ENCODE measurements at places on chromosomes 3 and 15.

DNA sequence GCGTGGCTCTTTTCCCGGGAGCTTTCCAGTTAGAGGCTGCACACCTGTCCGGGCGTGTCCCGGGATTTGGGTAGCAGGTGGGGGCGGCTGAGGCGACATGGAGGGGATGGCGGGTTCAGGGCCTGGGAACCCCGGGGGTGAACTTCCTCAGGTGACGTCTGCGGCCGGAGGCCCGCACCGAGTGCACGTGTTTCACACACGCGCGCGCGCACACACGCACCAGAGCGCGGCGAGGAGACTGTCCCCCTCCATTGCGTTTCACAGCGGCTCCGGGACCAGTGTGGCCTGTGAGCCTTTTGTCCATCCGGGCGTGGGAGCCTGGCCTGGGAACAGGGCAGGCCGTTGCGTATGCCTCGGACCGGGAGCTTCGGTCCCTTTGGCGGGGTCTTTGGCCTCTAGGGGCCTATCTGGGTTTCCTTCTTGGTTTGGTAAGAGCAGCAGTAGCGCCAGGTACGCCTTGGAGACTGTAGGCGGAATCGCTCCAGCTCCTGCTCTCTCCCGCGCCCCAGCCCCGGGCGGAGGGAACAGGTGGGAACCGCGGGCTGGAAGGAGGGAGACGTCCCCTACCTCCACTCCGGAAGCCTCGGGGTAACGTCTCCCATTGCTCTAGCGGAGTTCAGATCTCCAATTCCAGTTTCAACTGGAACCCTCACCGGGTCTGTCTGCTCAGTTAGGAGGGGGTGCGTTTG is 220.0 kb downstream of the MEIS2 start:
- no peak for DNase-seq

GRCh38 chr3:115348951-115349745 is 202.1 kb upstream of the ZBTB20 start:
- no peak for DNase-seq

GRCh38 chr3:27528791-27529190 is 44.6 kb upstream of the SLC4A7 start:
- DNase-seq, result no peak

DNA sequence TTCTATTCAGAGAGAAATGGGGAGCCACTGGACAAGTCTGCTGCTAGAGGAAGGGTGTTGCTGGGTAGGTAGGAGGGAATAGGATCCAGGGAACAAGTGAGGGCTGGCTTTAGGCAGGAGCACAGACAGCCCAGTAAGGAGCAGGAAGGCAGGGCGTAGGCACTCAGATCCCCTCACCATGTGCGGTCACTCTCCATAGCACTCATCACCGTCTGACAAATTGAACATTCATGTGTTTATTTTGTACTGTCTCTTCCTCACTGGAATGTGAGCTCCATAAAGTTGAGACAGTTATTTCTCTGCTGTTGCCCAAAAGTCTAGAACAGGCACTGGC is 24.2 kb upstream of the LRRC34 start:
- DNase-seq, result no peak

DNA sequence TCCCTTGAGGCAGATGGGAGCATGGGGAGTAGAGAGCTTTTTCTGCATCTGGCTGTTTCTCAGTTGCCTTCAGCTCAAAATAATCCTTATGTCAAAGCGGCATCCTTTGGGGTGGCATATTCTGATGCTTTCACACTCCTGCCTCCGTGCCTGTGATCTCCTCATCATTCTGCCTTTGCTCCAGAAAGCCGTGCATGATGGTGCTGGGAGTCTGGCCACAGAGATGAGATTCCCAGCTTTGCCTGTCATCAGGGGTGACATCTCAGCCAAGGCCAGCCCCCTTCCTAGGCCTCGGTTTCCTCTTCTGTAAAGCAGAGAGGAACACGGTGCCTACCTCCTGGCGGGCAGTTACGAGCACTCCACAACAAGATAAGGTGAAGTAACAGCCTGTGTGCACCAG is 96.3 kb upstream of the ALDH1A3 start:
- no peak for DNase-seq

DNA sequence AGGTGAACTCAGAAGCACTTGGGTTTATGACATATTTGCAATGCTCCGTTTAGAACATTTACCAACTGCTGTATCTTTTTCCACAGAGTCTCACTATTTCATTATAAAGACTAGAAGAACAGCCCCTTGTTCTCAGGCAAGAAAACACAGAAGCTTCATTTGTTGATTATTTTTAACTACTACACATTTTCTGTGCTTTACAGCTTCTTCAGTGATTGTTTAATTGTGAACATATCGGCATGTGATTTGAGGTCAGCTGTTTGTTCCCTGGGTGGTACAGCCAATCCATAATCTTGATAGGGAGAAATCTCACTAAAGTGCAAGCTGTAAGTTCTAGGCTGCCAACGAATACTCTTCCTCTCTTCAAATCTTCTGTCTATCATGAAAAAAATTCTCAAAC is 31.0 kb upstream of the DLG1 start:
- DNase-seq, result no peak

GRCh38 chr3:177883957-177884356 is 652.3 kb upstream of the KCNMB2 start:
- no peak for DNase-seq

GRCh38 chr3:194974468-194975135 is 288.9 kb downstream of the FAM43A start:
- no peak for DNase-seq

DNA sequence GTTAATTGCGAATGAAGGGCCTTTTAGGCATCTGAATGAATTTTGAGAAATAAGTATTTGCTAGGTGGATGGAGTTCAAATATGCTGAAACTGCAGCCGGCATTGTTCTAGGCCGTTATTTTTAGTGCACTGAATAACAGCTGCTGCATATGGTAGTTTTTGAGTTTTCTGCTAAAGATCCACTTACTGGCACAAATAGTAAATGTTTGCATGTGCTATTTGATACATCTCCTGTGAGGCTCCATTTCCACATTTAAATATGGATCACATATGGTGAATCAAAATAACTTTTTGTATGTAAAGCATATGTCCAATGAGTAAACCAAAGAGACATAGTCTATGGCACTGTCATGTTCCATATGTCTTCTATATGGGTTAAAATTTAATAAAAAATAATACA is 56.7 kb upstream of the CNTN4 start:
- no peak for DNase-seq

GRCh38 chr15:97745481-97746071 is 214.9 kb upstream of the ARRDC4 start:
- DNase-seq, result peak; percentile 29

DNA sequence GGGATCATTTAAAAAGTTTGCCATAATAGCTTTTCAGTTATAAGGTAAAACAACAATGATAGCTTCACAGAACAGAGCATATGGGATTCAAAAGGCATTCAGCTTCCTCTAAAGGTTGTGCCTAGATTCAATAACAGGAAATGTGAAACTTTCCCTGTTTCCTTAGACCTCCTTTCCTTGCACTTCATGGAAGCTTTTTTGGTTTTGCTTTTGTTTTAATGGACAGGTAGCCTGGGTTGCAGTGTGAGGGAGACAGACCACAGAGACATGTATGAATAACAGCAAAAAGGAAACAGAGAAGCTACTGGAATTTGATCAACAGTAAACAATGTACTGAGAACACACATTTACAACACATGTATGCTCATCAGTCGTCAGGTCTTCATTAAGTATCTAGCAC is 2.3 kb upstream of the TNFAIP8L3 start:
- no peak for DNase-seq
